CD8-positive, alpha-beta memory T cell (primary cell): ENCODE measurements at places on chromosomes 2 and 18. TPM values are rescaled to one million over a fixed set of nuclear protein-coding genes. Genes with fewer than 3 reads are reported as not detected.

The SERPINB10 gene
- not detected for total RNA-seq

The COBLL1 gene
- not detected for total RNA-seq

- DNase-seq = no peak
Observed at GRCh38 chr2:128702616-128703015, 383.9 kb upstream of the HS6ST1 start.

DNA sequence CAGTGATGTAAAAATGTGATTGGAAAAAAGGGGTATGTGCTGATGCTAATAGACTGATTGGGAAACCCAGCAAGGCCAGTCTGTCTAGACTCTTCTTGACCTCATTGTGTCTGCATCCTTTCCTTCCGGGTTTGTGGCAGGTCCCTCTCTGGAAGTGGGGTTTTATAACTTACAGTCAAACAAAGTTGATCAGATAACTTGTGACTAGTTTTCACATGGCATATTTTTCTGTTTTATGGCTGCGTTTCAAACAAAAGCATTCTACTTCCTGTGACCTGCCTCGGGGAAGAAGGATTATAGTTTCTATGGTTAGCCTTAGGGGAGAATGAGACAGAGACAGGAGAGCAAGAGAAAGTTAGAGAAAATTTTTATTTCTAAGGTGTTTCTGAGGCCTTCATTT, 188.7 kb upstream of the HNMT start:
- DNase-seq = no peak

GRCh38 chr2:240507778-240508251, 50.0 kb downstream of the ANKMY1 start:
- DNase-seq = no peak

DNA sequence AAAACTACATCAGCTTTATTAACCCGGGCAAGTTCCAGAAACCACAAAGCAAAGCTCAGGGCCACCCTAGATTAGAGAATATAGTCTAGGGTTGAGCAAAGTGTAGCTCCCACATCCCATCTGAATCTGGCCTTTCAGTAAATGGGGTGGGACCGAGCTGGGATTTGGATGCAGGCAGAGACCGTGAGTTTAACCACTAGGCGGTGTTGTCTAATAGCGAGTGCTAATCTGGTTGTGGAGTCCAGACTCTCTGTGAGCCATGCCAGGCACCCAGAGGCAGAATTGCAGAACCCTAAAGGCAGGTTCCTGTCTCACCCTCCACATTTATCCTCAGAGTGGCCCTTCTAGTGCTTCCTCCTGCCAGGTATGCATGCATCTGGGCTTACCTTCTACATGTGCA, 435.9 kb downstream of the TSN start:
- no peak for DNase-seq

GRCh38 chr2:12705230-12705629, 11.5 kb upstream of the TRIB2 start:
- DNase-seq = no peak

- no peak for DNase-seq
Observed at GRCh38 chr18:46253498-46253897, 149.3 kb downstream of the HAUS1 start.

- no peak for DNase-seq
Observed at GRCh38 chr2:182921234-182921633, 54.8 kb upstream of the FRZB start.

- DNase-seq = no peak
Observed at GRCh38 chr2:191257934-191258333, 12.7 kb downstream of the MYO1B start.

- DNase-seq = no peak
Observed at GRCh38 chr2:85401464-85401805, 8.7 kb downstream of the CAPG start.

GRCh38 chr2:124646166-124646815, 621.2 kb downstream of the CNTNAP5 start:
- DNase-seq = no peak
